Activated CD4-positive, CD25-positive, alpha-beta regulatory T cell treated with anti-CD3 and anti-CD28 coated beads, Interleukin-2, amount 50 U/mL, for 72 hours (primary cell): ENCODE measurements at places on chromosomes 4 and X.

- no peak for DNase-seq
These were observed 51.9 kb downstream of the EVC2 start for GRCh38 chr4:5656415-5656814.

DNA sequence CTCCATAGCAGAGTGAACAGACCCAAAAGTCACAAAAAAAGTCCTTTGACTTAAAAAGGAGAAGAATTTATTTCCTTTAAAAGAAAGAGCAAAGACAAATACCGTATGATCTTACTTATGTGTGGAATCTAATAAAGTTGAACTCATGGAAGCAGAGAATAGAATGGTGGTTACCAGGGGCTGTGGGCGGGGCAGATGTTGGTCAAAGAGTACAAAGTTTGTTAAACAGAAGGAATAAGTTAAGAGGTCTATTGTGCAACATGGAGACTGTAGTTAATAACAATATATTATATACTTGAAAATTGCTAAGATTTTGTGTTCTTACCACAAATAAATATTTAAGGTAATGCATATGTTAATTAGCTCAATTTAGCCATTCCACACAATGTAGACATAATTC lies 173.3 kb upstream of the S100G start:
- DNase-seq, result no peak

DNA sequence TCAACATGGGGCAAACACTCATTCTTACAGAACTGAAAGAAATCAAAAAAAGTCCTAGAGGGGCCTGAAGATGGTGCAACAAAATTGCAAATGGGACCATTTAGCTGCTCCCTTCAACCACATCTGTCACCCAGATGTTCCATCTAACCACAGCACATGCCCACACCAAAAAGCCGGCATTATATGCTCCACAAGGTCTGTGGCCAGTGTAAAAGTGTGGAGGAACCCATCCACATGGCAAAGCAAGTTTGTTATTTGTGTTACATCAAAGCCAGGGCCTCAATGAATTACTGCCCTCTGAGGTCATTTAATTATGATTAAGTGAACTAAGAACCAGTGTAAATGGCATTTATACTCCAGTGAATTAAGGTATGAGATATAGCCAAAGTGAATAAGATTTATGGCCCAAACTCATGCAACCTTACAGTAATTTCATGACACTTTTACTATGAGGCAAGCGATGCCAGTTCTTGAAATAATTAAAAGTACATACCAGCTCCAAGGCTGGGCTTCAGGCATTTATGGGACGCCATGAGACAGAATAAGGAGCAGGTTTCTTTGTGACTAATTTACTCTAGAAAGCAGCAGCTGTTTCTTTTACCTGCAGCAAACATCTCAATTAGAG lies 48.7 kb upstream of the FGF16 start:
- no peak for DNase-seq

DNA sequence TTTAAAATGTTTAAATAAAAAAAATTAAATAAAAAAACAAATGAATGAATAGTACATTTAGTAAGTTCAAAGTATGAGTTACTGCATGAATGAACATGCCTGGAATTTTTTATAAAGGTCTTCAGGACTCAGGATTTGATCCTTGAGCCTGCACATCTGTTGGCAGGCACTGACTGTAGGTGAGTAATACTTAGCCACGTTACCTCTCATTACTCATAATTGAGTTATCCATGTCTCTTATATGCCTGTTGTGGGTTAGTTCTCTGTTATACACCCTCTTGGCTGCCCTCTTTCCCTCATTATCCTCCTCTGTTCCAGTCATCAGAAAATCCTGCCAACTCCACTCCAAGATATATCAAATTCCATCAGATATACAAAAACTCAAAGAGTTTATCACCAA lies 276.0 kb downstream of the FBXW7 start:
- DNase-seq, result no peak

- DNase-seq, result no peak
These were observed 18.6 kb downstream of the PSMD10 start for GRCh38 chrX:108072746-108073145.

DNA sequence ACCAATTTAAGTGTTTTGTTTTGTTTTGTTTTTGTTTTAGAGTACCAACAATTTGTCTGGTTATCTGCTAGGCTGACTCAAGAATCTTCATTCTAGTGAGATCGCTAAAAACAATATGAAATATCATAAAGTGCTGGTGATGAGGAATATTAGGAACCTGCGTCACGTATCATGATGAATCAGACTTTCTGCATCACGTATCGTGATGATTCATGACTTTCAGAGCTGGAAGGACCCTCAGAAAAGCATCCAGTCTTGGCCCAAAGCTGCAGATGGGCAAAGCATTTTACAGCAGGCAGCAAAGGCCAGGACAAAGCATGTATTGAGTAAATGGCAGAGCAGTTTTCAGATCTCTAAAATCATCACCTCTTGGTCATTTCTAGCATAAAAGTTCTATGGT lies 278.0 kb upstream of the BOD1L1 start:
- no peak for DNase-seq

DNA sequence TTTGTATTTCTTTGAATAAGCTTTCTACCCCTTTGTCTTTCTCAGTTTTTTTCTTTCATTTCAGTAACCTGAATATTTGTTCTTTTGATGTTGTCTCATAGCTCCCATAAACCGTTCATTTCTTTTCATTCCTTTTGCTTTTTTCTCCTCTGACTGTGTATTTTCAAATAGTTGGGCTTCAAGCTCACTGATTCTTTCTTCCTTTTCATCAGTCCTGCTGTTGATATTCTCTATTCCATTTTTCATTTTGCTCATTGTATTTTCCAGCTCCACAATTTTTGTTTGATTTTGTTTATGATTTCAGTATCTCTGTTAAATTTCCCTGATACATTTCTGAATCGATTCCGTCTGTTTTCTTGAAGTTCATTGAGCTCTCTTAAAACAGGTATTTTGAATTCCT lies 129.6 kb upstream of the NUDT6 start:
- DNase-seq, result no peak

DNA sequence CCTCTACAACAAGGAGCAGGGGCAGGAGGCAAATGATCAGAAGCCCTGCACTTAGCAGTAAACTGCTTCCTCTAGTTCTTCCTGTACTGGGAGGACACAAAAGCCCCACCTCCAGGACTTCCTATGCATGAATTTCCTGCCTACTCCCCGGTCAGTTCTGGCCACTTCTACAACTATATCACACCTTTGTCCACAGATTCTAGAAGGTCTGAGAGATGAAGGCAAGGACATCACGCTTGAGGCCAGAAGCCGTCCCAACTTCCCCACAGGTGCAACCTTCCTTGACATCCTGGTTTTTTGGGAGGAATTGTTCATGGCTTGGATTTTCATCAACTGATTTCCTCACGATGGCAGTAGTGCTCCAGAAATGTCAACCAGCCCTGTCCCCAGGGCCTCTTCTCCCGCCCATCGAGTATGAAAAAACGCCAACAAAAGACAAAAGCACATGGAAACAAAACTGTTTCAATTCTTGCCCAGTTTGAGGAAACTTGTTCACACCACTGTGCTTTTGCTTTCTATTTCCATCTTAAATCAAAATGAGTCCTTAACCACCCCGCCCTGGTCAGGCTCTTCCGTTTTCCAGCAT lies 206.5 kb upstream of the STK26 start:
- peak; percentile 53 for DNase-seq

GRCh38 chr4:92551616-92552015 lies 247.8 kb downstream of the GRID2 start:
- DNase-seq, result no peak

DNA sequence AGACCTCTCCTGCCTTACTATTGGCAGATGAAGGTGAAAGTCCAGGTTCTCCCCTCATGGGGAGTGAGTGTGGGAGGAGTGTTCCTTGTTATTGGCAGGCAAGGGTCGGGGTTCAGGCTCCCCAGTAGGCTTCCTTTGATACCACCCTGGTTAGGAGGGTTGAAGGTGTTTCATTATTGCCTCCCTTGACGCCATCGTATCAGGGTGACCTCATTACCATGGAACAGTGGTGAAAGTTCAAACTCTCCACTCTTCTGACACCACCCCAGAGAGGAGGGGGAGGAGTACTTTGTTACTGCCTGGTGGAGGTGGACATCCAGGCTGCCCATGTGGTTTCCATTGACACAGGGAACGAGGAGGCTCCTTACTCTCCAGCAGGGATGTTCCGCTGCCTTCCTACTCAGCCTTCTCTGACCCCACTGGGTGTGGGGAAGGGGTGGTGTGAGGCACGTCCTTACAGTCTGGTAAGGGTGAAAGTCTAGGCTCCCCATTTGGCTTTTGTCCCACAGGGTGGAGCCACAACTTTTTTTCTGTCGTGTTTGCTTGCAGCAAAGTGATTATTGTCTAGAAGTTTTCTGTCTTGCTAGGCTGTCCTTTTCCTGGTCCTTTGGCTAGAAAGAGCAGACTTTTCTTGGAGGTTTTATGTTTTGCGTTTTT lies 37.2 kb upstream of the USP9X start:
- DNase-seq, result no peak

DNA sequence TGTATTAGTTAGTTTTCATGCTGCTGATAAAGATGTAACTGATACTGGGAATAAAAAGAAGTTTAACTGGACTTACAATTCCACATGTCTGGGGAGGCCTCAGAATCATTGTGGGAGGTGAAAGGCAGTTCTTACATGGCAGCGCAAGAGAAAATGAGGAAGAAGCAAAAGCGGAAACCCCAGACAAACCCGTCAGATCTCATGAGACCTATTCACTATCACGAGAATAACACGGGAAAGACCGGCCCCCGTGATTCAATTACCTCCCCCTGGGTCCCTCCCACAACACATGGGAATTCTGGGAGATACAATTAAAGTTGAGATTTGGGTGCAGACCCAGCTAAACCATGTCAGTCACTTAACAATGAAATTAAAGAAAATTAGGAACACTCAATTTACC lies 499.1 kb downstream of the FSTL5 start:
- DNase-seq, result no peak

DNA sequence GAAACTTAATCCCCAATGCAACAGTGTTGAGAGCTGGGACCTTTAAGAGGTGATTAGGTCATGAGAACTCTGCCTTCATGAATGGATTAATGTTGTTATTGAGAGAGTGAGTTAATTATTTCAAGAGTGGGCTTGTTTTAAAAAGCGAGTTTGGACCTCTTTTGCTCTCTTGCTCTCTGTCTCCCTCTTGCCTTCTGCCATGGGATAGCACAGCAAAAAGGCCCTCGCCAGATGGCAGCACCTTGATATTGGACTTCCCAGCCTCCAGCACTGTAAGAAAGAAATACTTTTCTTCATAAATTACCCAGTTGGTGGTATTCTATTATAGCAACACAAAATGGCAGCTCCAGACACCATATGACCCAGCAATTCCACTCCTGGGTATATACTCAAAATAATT lies 7.0 kb upstream of the ATP6AP2 start:
- DNase-seq, result no peak

DNA sequence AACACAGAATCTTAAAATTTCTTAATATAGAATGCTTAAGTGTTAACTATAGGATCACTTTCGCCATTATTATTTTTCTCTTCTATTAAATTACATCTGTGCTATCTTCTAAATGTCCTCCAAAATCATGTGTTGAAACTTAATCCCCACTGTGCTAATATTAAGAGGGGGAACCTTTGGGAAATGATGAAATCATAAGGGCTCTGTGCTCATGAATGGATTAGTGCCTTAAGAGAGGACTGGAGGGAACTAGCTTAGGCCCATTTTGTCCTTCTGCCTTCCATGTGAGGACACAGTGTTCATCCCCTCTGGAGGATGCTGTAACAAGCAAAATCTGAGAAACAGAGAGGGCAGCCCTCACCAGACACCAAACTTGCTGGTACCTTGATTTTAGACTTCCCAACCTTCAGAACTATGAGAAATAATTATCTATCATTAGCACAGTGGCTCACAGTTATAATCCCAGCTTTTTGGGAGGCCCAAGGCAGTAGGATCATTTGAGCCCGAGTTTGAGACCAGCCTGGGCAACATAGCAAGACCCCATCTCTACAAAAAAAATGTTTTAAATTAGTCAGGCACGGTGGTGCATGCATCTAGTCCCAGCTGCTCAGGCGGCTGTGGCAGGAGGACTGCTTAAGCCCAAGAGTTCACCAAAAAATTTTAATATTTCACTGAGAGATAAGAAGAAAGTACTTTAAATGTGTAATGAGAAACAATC lies 26.3 kb downstream of the KLHL8 start:
- no peak for DNase-seq

DNA sequence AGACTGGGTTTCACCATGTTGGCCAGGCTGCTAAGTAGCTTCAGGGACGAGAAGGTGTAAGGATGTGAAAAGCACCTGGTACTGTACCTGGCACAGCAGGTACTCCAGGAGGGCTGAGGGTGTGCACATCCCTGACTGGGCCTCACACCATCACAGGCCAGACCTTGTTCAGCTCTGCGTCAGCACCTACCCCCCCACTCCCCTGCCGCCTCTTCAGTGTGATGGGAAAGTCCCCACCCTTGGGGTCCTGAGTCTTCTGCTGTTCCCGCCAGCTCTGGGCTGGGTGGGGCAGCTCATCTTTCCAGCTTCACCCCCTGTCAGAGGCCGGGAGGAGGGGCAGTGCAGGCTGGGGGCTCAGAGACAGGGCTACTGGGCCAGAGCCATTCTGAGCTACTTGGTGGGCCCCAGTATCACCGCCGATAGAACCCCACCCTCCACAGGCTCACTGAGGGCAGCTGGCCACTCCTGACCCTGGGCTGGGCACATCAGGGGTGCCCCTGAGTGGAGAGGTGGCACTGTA lies 6.7 kb upstream of the SH3BP2 start:
- DNase-seq, result peak; percentile 40

DNA sequence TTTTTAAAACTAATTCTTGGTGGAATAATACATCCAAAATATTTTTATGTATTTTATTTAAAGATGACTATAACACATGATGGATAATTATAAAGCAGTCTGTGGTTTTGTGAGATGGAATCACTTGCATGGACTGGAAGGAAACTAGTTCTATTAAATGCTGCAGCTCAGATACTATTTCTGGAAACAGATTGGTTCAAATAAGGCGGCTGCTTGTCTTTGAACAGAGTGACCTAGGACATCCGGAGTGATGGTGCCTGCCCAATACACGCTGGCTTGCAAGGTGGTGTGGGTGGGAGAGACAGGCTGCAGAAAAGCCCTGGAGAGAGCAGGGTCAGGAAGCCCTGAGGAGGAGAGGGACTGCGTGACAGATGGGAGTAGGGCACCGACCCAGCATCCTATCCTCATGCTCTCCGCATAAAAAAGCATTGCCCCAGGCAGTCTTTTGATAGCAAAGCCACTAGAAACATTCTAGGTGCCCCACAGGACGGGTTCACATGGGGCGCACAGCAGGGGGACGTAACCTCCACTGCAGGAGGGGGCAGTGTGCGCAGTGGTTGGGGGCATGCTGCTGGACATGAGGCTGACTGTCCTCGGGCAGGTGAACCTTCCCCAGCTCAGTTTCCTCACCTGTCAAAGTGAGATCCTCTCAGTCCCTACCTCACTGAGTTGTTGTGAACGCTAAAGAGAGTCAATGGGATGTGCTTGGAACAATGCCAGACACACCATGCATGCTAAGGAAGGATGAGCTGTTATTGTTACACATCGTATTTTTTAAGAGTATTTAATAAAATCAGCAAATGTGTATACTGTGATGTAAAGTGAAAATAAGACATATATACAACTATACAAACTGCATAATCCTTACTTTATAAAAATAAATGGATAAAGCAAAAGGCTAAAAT lies 71.3 kb downstream of the EVC2 start:
- no peak for DNase-seq

- DNase-seq, result no peak
These were observed 690.8 kb downstream of the PCDH18 start for GRCh38 chr4:136841526-136841925.
